ENCODE measurements at places on chromosomes 2 and 18. TPM values are rescaled to one million over a fixed set of nuclear protein-coding genes. Genes with fewer than 3 reads are reported as not detected.

The SMYD1 gene
- not detected for total RNA-seq

The ORC4 gene
- 49.9 TPM for total RNA-seq

The EFR3B gene
- total RNA-seq: 2.8 TPM

The CLEC4F gene
- total RNA-seq: 0.19 TPM

The RGPD3 gene
- 0.16 TPM for total RNA-seq

The C2orf66 gene
- not detected for total RNA-seq

The COL3A1 gene
- 321 TPM for total RNA-seq

The MC4R gene
- not detected for total RNA-seq
